GM10248 (cell line): ENCODE measurements at places on chromosomes 16 and 17.

- no peak for DNase-seq
These were observed 23.3 kb downstream of the ATP6V0D1 start for GRCh38 chr16:67457611-67458010.

GRCh38 chr17:732902-733720 is 715 bp downstream of the TLCD3A start:
- DNase-seq, result peak; percentile 52

DNA sequence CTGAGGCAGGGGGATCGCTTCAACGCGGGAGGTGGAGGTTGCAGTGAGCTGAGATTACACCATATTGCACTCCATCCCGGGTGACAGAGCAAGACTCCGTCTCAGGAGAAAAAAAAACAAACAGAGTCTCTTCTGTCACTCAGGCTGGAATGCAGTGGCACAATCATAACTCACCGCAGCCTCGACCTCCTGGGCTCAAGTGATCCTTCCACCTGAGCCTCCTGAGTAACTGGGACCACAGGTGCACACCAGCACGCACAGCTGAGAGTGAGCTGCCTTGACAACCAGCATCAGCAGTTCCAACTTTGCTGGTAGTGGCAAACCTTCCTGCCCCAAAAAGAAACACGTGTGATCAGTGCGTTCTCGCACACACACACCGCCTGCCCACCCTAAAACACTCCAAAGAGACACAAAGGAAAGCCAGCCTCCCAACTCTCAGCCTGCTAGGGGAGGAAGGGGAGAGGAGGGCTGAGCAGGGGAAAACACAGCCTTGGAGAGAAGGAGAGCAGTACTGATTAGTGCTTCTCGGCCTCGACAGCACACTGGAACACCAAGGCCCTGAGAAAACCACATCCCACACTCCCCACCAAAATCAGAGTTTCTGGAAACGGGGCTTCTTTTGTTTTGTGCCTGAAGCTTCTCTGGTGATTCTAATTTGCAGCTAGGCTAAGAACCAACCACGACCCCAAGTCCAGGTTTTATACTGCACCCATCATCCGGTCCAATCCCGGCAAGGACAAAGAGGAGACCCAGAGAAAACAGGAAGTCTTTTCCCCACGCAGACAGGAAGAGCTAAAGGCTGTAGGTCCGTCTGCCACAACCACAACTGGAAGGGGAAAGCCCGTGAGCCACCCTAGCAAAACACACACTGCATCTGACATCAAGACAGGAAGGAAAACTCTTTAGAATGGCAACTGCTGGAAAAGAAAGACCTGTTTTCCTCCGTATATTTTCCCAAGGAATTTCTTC is 28.8 kb downstream of the ZCCHC14 start:
- peak; percentile 56 for DNase-seq

DNA sequence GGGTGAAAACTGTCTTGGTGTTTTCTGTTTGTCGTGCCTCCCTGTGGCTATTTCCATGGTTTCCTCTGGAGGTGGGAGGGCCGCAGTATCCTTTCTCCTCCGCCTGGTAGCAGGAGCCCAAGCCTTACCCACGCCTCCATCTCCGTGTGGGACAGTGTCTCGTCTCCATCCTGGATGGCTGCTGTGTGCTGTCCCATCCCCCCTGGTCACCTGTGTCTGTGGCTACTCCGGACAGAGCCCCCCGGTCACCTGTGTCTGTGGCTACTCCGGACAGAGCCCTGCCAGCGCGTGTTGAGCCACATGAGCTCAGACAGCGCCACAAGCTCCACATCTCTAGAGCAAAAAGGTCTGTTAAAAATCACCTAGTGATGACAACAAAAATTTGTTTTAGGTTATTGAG is 198.2 kb upstream of the CHMP6 start:
- DNase-seq, result no peak

DNA sequence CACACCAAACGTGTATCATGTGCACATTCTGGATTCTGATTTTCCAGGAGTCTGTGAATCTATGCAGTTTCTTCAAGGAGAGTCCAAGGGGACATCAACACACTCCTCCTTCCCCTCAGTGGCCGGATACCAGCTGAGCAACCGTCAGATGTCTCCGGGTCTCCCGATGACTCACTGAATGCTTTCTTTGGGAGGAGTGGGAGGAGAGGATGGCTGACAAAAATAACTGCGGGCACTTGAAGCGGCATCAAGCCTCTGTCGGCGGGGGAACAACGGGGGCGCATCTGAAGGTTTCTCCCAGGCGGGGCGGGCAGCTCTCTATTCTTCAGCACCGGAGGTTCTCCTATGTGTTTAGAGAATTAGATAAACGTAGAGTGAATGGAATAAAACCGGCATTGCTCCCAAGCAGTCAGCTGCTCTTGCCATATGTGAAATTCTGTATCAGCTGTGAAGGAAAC is 24.6 kb upstream of the LRRC75A start:
- no peak for DNase-seq

DNA sequence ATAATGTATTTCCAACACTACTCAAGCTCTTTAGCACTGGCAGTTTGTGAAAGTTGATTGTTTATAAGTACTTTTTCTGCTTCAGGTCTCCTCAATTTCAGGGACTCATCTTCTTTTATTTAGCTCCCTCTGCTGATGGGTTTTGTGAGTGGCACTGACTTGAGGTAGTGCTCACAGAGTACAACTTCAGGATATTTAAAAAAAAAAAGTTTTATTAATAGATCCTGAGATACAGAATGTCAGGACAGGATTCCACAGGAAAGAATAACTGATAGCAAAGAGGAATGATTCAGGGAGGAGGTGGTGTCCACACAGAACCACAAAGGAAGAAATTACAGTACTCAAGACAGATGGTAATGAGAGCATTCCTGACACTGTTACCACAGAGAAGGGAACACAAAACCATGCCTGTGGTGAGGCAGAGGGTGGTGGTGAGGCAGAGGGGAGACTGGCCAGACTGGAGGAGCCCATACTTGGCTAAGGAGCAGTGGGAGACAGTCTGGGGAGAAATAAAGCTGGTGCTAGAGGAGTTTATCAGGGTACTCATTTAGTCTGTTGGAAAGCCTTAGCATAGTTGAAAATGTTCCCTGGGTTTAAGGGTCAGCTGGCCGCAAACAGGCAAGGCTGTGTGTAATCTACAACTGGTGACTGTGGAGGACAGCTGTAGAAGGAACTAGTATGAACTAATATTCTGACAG is 63.7 kb downstream of the SPAG9 start:
- DNase-seq, result peak; percentile 49

- DNase-seq, result no peak
These were observed 1.8 kb upstream of the MYADML2 start for GRCh38 chr17:81948635-81949378.

DNA sequence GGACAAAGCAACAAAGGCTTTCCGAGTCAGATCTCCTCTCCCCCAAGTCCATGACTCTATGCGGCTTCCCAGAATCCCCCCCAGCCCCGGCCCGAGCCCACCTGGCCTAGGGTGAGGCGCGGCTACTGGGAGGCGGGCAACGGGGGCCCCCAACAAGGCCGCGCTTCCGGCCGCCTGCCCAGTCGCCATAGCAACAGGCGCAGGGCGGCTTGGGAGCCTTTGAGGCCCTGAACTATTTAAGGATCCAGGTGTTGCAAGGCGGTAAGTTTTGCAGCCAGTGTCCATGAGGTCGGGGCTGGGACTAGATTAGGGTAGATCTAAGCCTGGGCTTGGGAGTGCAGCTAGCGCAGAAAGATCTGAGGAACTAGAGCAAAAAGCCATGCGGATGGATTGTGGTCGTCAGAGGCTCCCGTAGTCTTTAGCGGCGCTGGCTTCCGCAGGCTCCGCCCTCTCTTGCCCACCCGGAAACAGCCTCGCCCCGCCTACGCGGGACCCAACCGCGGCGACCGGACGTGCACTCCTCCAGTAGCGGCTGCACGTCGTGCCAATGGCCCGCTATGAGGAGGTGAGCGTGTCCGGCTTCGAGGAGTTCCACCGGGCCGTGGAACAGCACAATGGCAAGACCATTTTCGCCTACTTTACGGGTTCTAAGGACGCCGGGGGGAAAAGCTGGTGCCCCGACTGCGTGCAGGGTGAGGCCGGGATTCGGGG is at the start of the genes KIAA0753 and TXNDC17:
KIAA0753 (minus strand) TSS at position 176 of the 711 bp plus-strand sequence. CDS start 5,608 bp downstream, outside the sequence.
TXNDC17 (plus strand) TSS at position 525 of the 711 bp plus-strand sequence; CDS start at position 548, 23 bp downstream.
- peak; percentile 93 for DNase-seq

DNA sequence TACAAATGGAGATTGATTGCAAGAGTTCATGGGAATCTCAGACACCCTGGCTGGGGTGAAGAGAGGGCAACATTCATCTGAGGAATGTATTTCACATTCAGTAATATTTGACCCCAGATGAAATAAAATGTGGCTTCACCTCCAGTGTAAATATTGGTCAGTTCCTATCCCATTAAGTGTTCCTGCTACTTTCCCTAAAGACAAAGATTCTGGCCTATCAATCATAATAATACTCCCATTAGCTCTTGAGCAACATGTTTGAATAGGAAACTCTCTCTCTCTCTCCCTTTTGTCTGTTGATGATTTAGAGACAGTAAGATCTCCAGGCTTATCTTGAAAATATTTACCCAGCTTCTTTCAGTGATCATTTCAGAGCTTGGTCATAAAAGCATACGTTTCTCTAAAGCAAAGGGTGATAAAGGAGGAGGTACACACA is 70.1 kb downstream of the KCNJ2 start:
- no peak for DNase-seq

DNA sequence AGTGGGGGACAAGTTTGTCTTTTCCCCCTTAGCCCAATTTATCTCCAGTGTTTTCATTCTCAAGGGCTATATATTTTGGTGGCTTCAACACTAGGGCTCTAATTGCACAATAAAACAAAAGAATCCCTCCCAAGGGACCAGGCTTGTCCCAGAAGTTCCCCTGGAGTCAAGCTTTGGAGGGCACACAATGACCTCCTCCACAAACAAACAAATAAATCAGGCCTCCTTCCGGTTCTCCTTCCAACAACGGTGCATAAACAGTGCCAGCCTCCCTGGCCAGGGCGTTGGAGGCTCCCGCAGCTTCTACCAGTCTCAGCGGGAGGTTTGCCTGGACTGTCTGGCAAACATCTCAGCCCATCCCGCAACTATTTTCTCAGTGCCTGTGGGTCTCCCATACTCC is 188.0 kb upstream of the FOXF1 start:
- DNase-seq, result no peak

DNA sequence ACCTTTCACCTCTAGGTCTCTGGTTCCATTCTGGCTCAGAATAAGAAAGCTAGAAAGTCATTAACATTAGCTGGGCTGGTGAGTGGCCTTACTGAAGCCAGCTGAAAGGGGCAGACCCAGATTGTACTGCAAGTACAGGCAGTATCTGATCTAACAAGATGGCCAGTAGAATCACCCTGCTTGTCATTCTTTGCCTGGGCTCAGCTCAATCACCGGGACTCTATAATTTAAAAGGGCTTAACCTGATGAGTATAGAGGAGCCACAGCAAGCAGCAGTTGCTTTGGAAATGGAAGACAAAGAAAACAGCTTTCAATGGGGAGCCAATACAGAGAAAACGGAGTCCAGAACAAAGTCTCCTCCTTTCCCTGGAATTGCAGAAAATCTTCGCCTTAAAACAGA is 13.6 kb downstream of the CDH8 start:
- DNase-seq, result no peak

DNA sequence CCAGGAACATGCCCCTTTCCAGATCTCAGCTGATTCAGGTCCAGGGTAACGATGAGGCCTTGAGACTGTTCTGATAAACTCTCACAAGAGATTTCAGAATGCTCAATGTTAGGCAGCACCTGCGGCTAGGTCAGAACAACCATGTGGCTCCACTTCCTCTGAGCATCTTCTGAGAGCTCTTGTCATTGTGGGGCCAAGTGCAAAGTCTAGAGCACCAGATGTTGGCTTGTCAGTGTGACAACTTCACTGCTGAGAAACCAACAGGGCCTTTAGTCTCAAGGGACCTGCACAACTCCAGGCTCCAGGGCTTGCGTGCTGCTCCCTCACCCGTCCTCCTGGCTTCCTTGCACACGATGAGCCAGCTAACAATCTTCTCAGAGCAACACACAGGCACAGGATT is 29.0 kb downstream of the FCSK start:
- DNase-seq, result peak; percentile 66

- DNase-seq, result peak; percentile 69
These were observed 8.2 kb downstream of the RHBDF2 start for GRCh38 chr17:76492989-76493501.

DNA sequence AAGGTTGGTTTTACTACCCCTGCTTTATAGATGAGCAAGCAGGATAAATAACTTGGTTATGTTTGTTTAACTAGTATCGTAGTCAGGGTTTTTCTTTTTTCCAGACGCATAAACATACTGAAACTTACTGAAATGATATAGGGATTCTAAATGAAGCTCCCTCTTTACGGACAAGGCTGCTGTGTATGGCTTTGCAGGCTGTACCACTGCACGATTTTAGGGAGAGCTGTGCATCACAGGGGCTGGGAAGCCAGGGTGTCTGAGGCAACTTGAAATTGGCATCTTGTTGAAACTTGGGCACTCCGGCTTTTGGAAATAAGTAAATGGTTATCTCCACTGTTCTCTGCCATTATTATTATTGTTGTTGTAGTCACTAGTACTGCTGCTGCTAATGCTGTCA is 218.1 kb upstream of the CDH8 start:
- DNase-seq, result no peak

- no peak for DNase-seq
These were observed 35.2 kb downstream of the MPHOSPH6 start for GRCh38 chr16:82134846-82135245.

DNA sequence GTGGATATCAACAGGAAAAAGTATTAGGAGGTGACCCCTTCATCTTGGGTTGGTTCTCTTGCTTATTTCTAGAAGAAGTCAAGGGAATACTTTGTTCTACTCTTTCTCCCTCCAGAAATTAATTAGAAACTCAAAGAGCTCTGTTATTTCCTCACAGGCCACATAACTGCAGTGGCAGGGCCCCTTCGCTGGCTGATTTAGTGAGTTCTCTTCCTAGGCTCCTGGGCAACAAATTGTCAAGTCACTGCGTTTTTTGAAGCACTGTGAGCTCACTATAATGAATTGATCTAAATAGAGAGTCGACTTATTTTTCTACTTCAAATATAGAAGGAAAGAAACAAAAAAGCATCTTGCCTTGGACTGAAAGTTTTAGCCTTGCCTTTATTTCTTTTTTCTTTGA is 4.8 kb downstream of the SHISA6 start:
- DNase-seq, result no peak
